ENCODE measurements at places on chromosomes 1 and 21.

DNA sequence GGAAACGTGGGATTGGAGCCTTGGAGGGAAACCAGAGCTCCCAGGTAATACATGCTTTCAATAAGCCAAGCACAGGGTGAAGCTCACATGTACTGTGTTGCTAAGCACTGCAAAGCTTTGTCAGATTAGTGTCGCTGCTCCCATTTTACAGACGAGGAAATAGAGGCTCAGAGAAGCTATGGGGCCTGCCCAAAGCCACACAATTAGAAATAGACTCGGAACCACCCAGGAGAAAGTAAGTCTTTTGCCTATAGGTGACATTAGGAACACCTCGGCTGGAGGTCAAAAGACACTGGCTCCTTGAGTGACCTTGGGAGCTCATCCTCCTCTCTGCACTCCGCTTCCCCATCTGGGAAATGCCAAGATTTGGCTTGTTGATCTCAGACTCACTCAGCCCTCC, 175.6 kb upstream of the ZC3H12A start:
- DNase-seq = no peak

- DNase-seq = no peak
These were observed 237.5 kb downstream of the TTLL7 start for GRCh38 chr1:83761167-83762038.

- DNase-seq = no peak
These were observed 76.6 kb downstream of the DMRTB1 start for GRCh38 chr1:53535846-53536245.

GRCh38 chr1:94628499-94628843, 86.9 kb upstream of the F3 start:
- no peak for DNase-seq

DNA sequence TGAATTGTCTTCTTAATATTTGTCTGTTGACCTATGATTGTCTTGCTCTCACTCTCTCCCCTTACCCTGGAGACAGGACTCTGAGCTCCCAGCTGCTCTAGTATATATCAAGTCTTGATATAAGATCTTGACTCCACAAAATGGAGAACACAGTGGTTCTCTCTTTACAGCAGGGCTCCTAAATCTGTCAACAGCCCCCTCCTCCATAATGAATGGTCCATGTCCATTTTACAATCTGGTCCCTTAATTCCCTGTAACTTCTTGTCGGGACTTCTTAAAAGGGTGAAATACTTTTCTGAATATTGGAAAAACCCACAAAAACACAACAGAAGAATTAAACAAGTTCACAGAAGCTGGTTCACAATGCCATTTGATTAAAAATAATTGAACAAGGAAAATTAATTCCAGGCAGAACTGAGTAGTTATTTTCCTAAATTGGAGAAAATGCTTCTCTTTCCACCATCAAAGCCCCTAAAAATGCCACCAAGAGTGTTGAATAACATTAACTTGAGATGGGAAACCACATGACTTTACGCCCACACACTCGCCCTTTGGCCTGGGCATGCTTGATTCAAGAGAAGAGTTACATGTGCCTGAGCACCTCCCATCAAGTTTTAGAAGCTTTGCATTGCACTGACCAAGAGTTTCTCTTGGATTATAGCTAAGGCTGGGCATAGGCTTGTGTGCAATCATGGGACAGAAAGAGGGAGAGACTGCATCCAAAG, 109.8 kb downstream of the TOMM20 start:
- no peak for DNase-seq

- peak; percentile 18 for DNase-seq
These were observed 39.3 kb downstream of the HMGB4 start for GRCh38 chr1:33903210-33903589.

- DNase-seq = no peak
These were observed 44.0 kb upstream of the GJB5 start for GRCh38 chr1:34710812-34711211.

- DNase-seq = no peak
These were observed 4.9 kb downstream of the SLC5A9 start for GRCh38 chr1:48227165-48228013.

- no peak for DNase-seq
These were observed 14.4 kb upstream of the IFI6 start for GRCh38 chr1:27686223-27686990.

DNA sequence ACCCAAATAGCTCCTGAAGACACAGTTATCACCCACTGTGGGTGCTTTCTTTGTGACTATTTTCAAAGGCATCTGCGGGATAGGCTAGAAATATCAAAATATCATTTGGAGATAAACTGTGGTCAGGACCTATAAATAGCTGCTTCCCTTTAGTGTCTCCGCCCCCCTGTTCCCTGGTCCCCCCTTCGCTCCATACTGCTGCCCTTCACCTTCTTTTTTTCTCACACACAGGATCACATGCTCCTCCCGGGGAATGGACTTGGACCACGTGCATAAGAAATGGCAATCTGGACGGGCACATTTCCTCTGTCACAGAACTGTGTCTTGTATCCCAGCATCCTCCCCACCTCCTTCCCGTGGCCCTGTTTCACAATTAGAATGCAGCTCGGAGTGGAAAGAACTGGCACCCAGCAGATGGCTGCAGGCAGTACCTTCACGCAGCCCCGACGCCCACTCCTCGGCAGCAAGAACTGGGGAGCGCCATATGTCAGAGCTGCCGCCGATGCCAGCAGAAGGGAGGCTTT, 68.8 kb upstream of the SSX2IP start:
- DNase-seq = no peak

GRCh38 chr1:157056269-157056668, 10.7 kb upstream of the ARHGEF11 start:
- DNase-seq = no peak

DNA sequence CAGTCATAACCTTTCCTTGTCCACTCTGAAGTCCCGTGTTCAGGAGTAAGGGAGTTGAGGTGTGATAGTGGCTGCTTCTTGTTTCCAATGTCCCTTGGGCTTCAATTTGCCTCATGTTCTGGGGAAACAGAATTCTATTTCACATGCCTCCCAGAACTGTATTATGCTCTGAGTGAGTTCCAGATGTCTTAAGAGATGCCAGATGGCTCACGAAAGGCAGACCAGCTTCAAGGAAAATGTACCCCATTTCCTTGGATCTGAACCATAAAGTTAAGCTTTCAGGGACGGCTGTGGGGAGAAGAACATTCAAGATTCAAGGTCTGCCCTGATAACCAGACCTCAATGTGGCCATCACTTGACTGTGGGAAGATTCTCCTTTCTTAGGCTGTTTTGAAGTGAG, 42.4 kb downstream of the C1orf87 start:
- no peak for DNase-seq

DNA sequence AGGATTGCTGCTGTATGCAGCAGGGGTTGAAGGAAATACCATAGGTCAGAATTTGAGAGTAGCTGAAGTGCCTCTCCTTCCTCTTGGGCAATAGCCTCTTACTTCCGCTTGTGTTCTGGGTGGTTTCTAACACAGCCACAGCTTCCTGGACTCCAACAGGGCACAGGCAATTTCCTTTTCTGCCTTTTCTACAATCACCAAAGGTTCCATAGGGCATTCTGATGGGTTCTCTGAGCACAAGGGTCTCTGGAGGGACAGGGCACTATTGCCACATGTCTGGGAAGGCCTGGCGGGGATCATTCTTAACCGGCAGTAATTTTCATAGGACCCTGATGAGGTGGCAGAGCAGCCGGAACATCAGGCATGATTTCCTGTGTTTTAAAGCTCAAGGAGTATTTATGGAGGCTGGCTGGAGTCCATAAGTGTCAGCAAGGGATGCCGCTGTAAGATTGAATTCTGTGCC, 5.5 kb upstream of the AGTRAP start:
- DNase-seq = no peak

DNA sequence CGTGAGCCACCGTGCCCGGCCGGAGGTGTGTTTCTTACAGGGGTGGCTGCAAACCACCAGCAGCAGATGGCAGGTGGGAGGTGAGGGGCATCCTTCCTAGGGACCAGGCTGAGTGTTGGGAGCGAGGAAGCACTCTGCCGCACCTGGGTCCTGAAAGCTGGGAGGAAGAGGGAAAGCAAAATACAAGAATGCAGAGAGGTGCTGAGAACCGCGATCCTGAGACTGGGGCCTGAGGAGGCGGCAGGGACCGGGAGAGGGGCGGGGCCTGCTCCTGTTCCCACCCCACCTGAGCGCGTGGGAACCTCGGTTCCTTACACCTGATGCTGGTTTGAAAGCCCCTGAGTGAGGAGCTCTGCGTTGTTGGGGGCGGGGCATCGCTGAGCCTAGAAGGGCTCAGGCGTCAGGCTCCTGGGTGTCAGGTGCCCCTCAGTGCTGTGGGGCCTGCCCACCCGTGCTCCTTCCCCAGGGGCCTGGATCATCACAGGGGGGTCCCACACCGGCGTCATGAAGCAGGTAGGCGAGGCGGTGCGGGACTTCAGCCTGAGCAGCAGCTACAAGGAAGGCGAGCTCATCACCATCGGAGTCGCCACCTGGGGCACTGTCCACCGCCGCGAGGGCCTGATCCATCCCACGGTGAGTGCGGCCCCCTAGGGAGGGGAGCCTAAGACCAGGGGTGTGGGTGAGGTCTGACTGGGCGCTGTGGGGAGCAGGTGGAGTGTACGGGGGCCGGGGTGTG, 15.5 kb downstream of the TRPM2 start:
- DNase-seq = no peak

DNA sequence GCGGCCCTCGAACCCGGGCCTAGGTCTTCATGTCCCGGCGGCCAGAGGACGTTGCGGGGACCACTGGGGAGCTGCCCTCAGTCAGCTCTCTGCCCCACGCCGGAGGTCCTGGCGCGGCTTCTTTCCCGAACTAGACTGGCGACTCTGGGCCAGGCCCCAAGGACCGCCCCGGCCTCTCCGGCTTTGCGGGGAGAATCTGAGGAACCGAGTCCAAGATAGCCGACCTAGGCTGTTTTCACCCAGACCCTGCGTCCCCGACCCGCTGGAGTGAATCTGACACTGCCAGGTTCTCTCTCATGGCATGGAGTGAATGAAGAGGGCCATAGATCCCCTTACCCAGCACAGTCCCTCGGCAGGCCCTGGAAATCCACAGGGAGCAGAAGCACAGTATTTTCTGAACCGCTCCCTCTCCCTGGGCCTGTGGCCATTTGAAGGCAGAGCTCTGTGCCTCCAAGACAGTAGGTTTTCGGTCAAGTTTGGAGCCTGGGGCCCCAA, 9.9 kb upstream of the BARHL2 start:
- DNase-seq = no peak

DNA sequence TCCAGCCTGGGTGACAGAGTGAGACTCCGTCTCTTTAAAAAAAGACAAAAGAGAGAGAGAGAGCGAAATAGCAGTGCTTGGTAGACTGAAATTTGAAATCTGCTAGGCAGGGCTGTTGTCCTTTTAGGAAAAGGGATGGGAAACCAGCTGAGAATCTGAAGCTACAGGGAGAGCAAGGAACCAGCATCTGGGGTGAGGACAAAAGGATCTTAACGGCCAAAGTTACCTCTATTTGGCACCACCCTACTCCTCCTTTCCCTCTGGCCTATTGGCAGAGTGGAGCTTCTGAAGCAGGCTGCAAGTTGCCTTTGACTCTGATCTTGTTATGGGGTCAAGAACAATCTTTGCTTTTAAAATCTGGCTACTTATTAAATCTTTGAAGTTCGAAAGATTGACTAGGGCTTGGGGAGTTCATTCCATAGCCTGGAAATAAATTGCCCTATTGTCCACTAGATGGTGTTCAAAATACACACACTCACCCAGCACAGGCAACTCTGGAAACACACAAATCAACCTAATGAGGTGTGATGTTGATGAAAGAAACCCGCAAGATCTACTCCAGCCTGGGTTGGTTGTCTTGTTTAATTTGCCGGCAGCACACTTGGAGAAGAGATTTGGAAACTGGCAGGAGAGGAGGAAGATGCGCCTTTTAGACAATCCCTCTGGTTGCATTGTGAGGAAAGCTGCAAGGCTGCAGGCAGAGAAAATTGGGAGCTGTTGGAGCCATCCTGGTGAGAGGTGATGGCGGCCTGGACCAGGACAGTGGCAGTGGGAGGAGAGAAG, 16.5 kb upstream of the PARP1 start:
- DNase-seq = peak; percentile 38

GRCh38 chr1:32612189-32612881, 38.0 kb downstream of the ZBTB8OS start:
- peak; percentile 71 for DNase-seq

DNA sequence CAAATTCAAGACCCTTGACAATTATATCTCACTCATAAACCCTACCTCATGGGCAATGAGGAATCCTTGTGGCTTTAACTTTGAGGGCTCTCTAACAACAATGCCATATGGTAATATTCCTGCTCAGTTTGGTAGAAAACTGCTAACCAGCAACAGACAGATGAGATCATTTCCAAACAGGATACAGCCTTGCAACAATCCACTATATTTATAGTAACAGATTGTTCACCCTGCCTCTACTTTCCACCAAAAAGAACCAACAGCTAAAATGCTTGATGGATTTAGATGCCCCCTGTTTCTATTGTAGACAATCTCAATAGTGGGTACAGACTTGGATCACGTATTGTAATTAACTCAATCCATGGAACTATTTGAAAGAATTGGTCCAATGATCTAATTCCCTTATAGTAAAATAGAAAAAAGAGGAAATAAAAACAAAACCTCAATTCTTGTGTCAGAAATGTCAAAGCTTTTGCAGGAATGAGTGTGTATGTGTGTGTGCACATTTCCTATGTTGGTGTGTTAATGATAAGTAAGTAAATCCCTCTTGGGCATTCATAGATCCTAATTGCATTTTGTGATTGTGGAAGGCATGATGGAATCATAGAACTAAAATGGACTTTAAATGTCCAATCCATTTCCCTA, 100.0 kb upstream of the EDEM3 start:
- DNase-seq = peak; percentile 64

GRCh38 chr1:171257607-171258076, 9.3 kb downstream of the FMO1 start:
- DNase-seq = no peak

- peak; percentile 59 for DNase-seq
These were observed 944 bp upstream of the AGO3 start for GRCh38 chr1:35929730-35930592.

DNA sequence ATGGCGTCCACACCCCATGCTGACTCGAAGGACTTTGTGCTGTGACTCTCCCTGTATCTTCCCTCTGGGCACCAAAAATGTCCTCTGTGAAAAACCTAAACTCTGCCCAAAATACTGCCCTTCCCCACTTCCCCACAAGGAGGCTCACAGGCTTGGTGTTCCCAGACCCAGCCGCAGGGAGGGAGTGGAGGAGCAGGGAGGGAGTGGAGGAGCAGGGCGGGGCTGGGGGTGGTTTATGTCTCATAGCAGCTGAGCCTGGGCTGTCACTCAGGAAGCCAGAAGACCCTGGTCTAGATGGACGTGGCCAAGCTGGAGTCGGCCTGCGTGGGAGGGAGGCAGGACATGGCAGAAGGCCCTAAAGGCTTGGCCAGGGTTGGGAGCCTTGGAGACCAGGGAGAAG, 461.7 kb downstream of the PTPRU start:
- peak; percentile 62 for DNase-seq

- DNase-seq = peak; percentile 56
These were observed 8.1 kb downstream of the NIBAN1 start for GRCh38 chr1:184965944-184966860.
